ENCODE measurements at places on chromosomes 6 and 20. TPM values are rescaled to one million over a fixed set of nuclear protein-coding genes. Genes with fewer than 3 reads are reported as not detected.

Gene DUSP15
- total RNA-seq = 2.1 TPM

Gene VNN1
- 1.5 TPM for total RNA-seq

Gene ZNF512B
- 40.8 TPM for total RNA-seq

Gene GSTA2
- total RNA-seq = not detected
